ENCODE measurements at places on chromosomes 4 and X. TPM values are rescaled to one million over a fixed set of nuclear protein-coding genes. Genes with fewer than 3 reads are reported as not detected.

The TMEM187 gene
- total RNA-seq, result 7.2 TPM

The MSX1 gene
- 7.9 TPM for total RNA-seq

The SLITRK2 gene
- not detected for total RNA-seq

The RAB33A gene
- total RNA-seq, result 0.19 TPM

The VSIG4 gene
- total RNA-seq, result not detected

The SOWAHB gene
- not detected for total RNA-seq

The INPP4B gene
- total RNA-seq, result 16.8 TPM

The FAM47E gene
- 0.38 TPM for total RNA-seq

The DCAF12L2 gene
- total RNA-seq, result not detected

The SPANXN4 gene
- total RNA-seq, result not detected

The GAGE12H gene
- total RNA-seq, result not detected

The CLCN4 gene
- total RNA-seq, result 3.1 TPM

The PAGE4 gene
- total RNA-seq, result not detected

The RPA4 gene
- total RNA-seq, result 4.7 TPM
